Choroid plexus epithelial cell (primary cell): ENCODE measurements at places on chromosomes 6 and 20.
A peak's percentile ranks its signal among the peaks of the same experiment; 100 is the strongest.

GRCh38 chr6:35524380-35525020 is 11.8 kb upstream of the TULP1 start:
- no peak for DNase-seq

GRCh38 chr6:1310628-1311399 is 1.1 kb upstream of the FOXQ1 start:
- DNase-seq = no peak

- DNase-seq = peak; percentile 37
Measured at GRCh38 chr6:1864496-1864895, 254.8 kb downstream of the FOXC1 start.

- DNase-seq = peak; percentile 73
Measured at GRCh38 chr6:132190097-132190814, 211.0 kb downstream of the MOXD1 start.

- DNase-seq = no peak
Measured at GRCh38 chr20:44231193-44231592, 15.9 kb upstream of the GDAP1L1 start.

GRCh38 chr6:37882724-37883413 is 63.3 kb downstream of the ZFAND3 start:
- DNase-seq = peak; percentile 94

GRCh38 chr6:84059082-84059481 is 25.5 kb downstream of the MRAP2 start:
- DNase-seq = no peak

- DNase-seq = peak; percentile 18
Measured at GRCh38 chr6:28446818-28447511, 3.7 kb upstream of the ZSCAN23 start.

GRCh38 chr6:53634184-53634631 is 31.3 kb downstream of the KLHL31 start:
- no peak for DNase-seq

- DNase-seq = no peak
Measured at GRCh38 chr6:44028789-44029310, 98.4 kb downstream of the MRPL14 start.

DNA sequence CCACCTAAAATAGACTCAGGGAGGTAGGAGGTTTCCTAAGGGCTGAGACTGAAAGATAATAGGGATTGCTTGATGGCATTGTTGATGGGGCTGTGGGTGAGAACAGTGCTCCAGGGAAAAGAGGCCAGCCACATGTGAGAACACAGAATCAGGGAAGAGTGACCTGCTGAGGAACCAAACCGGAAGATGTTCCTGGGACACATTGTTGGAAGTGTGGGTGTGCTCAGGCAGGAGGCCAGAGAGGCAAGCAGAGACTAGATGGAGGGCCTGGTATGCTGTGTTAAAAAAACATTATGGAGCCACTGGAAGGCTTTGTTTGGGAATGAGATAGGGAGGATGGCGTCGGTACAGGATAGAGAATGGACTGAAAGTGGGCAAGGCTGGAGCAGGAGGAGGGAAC is 23.3 kb downstream of the RNF144B start:
- no peak for DNase-seq
